ENCODE measurements at places on chromosomes 11 and 22. TPM values are rescaled to one million over a fixed set of nuclear protein-coding genes. Genes with fewer than 3 reads are reported as not detected.
A peak's percentile ranks its signal among the peaks of the same experiment; 100 is the strongest.

OR10D3 gene
- total RNA-seq = not detected

CFAP300 gene
- not detected for total RNA-seq

GSC2 gene
- total RNA-seq = not detected

DNA sequence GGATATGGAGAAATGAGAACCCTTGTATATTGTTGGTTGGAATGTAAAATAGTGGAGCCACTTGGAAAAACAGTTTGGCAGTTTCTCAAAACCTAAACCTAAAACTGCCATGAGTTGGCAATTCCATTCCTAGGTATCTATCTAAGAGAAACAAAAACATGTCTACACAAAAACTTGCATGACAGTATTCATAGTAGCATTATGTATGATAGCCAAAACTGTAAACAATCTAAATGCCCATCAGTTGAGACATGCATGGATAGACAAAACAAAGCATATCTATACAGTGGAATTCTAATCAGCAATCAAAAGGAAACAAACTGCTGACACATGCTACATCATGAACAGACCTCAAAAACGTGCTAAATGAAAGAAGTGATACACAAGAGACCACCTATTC, 34.9 kb downstream of the TRAF6 start:
- H3K4me1 ChIP-seq = no peaks in the 10 kb centered on the region
- no peak overlapping the region for H3K4me3 ChIP-seq
- no peak overlapping the region for H3K27ac ChIP-seq
- H3K36me3 ChIP-seq = peaks cover 3% of the 10 kb centered on the region
- H3K27me3 ChIP-seq = peaks cover 3% of the 10 kb centered on the region
- DNase-seq = no peak

DNA sequence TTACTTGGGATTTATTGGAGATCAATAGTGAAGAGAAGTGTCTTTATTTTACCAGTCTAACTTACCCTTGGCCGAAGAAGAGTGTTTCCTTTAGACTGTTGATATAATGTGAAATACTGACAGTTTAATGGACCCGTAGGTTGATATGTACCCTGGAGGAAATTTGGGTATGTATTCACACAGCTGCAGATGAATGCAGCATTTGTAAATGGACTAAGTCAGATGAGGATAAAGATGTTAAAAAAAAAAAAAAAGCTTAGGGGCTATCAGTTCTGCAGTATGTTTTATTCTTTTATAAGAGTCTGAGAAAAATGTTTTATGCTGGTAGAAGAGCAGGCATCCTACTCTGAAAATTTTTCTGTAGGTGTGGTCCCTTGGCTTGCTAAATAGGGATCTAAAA, 2.7 kb downstream of the REXO2 start:
- H3K27me3 ChIP-seq = no peaks in the 10 kb centered on the region
- H3K27ac ChIP-seq = no peak overlapping the region
- peaks cover 18% of the 10 kb centered on the region for H3K4me1 ChIP-seq
- H3K36me3 ChIP-seq = peaks cover 17% of the 10 kb centered on the region

DNA sequence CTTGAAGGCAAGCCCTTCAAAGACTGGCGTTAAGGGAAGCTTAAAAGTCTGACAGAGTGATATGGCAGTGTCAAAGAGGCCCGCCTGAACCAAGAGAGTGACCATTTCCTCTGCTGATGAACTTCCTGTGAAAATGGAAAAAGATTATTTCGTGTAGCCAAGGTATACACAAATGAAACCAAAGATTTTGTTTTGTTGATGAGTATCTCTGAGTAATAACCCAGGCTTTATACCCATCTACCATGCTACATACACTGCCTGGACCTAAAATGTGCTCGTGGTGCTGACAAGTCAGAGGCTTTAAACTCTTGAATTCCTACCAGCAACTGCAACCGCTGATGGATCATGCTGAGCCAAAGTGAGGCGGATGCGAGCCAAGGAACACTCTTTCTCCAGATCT, 21.0 kb upstream of the FNBP4 start:
- no peaks in the 10 kb centered on the region for H3K27me3 ChIP-seq
- H3K4me1 ChIP-seq = peaks cover 6% of the 10 kb centered on the region
- no peak for DNase-seq
- peaks cover 27% of the 10 kb centered on the region for H3K36me3 ChIP-seq
- H3K27ac ChIP-seq = no peak overlapping the region
- H3K4me3 ChIP-seq = no peak overlapping the region

GRCh38 chr11:117826832-117827231, 2.3 kb upstream of the FXYD2 start:
- H3K4me1 ChIP-seq = peaks cover 66% of the 10 kb centered on the region
- H3K4me3 ChIP-seq = peak overlapping the region; percentile 1
- H3K27me3 ChIP-seq = no peaks in the 10 kb centered on the region

DNA sequence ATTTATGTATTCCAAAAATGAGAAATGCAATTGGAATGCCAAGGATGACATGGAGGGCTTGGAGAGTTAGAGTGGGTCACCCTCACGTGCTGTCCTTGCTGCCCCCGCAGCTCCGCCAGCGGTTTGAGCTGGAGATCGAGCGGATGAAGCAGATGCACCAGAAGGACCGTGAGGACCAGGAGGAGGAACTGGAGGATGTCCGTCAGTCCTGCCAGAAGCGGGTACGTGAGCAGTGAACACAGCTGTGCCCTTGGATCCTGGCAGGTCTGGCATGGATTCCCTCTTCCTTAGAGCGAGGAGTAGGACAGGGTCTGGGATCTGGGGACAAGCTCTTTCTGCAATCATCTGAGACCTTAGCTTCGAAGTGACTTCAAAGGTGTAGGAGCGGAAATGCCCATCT, 166.2 kb downstream of the MYO18B start:
- no peaks in the 10 kb centered on the region for H3K36me3 ChIP-seq
- no peaks in the 10 kb centered on the region for H3K4me1 ChIP-seq
- DNase-seq = no peak
- no peak overlapping the region for H3K4me3 ChIP-seq
- H3K27ac ChIP-seq = no peak overlapping the region
- H3K27me3 ChIP-seq = peaks cover 12% of the 10 kb centered on the region

GRCh38 chr11:74720596-74721478, 10.4 kb downstream of the CHRDL2 start:
- peaks cover 20% of the 10 kb centered on the region for H3K27me3 ChIP-seq
- no peak overlapping the region for H3K27ac ChIP-seq
- no peak overlapping the region for H3K4me3 ChIP-seq
- H3K4me1 ChIP-seq = no peaks in the 10 kb centered on the region
- H3K36me3 ChIP-seq = no peaks in the 10 kb centered on the region

DNA sequence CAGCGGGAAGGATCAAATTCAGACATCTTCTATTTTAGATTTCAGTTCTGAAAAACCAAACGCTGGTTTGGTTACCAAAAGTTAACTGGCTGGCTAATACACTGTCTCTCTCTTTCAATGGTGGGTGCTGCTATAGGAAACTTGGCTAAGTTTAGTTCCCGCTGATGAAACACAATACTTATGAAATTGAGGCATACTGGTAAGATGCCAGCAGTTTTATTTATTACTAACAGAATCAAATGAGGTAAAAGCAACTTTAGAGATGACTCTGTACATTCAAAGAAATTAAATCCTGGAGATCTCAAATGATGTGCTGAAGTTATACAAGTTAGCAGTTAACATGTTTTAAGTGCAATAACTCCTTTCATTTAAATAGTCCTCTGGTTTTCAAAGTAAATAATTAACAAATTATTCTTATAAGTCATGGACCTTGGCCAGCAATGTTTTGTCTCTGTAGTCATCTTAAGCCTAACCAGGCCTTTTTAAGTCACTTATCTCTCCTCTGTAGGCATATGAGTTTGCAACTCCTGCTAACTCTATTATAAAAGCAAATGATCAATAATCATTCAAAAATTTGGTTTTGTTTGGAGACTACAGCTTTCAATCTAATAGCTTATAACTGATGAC, 54.8 kb downstream of the PAK1 start:
- DNase-seq = no peak
- no peak overlapping the region for H3K27ac ChIP-seq
- H3K4me3 ChIP-seq = no peak overlapping the region
- H3K27me3 ChIP-seq = no peaks in the 10 kb centered on the region

DNA sequence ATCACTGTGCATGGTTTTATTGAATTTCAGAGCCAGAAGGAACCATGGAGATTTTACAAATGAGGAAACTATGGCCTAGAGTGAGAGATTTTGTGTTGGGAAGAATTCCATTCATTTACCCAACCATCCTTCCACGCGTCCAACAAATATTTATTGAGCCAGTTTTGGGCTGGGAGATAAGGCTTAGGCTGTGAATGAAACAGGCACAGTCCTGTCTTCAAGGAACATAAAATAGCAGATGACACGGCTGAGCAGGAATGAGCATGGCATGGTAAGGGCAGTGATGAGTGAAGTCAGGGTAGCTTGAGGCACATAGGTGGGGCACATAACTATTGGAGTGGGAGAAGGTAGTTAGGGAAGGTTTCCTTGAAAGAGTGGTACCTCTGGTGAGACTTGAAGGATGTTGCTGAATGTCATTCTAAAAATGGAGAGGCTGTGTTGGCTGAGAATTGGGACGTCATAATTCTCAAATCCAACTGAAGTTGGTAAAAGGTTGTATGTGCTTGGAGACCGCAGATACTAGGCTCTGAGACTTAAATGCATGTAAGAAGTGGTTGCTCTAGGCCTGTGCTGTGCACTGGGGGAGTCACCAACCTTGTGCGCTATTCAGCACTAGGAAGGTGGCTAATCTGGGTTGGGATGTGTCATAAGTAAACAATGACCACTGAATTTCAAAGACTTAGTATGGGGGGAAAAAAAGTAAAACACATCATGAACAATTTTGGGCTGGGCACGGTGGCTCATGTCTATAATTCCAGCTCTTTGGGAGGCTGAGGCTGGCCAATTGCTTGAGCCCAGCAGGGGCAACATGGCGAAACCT, 51.9 kb downstream of the TEAD1 start:
- peaks cover 5% of the 10 kb centered on the region for H3K4me1 ChIP-seq
- H3K4me3 ChIP-seq = no peak overlapping the region
- H3K27me3 ChIP-seq = peaks cover 47% of the 10 kb centered on the region
- DNase-seq = no peak
- H3K27ac ChIP-seq = no peak overlapping the region

- no peaks in the 10 kb centered on the region for H3K27me3 ChIP-seq
- H3K4me3 ChIP-seq = no peak overlapping the region
- H3K36me3 ChIP-seq = peaks cover 12% of the 10 kb centered on the region
These were observed 2.8 kb upstream of the CYTH4 start for GRCh38 chr22:37279331-37280181.

Measured in activated naive CD8-positive, alpha-beta T cell treated with anti-CD3 and anti-CD28 coated beads, Interleukin-2, amount 10 ng/mL, durations not matched to agents 7 days and 5 days (primary cell).